Activated naive CD4-positive, alpha-beta T cell treated with Interleukin-2 at 50 U/mL for 16 hours (primary cell): ENCODE measurements at places on chromosomes 1 and 21.

- DNase-seq: no peak
These were observed 16.4 kb downstream of the PKN2 start for GRCh38 chr1:88700425-88701013.

- DNase-seq: no peak
These were observed 21.8 kb upstream of the ADGRB2 start for GRCh38 chr1:31785947-31786290.

- DNase-seq: no peak
These were observed 479.9 kb upstream of the PLXNA2 start for GRCh38 chr1:208724079-208724478.

GRCh38 chr1:203052601-203053000, 26.3 kb downstream of the PPFIA4 start:
- DNase-seq: no peak

GRCh38 chr1:26148887-26149286, 10.0 kb upstream of the FAM110D start:
- DNase-seq: no peak

- DNase-seq: no peak
These were observed 42.6 kb upstream of the PTGS2 start for GRCh38 chr1:186722711-186723309.

DNA sequence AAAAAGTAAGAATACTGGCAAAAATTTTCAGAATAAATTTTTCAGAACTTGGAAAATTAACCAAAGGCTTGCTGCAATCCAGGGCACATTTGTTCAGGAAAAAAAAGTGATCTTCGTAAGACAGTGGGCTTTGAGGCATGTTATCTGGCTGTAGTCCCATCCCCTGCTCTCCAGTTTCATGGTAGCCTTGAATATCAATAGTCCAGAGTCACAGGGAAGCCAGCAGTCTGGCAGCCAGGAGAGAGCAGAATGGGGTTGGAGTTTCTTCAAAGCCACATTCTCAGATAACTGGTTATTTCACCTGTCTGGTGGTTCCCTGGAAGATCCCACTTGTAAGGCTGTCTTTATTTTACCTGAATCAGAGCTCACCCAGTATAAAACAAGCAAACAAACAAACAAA, 669.3 kb downstream of the MATN1 start:
- no peak for DNase-seq

DNA sequence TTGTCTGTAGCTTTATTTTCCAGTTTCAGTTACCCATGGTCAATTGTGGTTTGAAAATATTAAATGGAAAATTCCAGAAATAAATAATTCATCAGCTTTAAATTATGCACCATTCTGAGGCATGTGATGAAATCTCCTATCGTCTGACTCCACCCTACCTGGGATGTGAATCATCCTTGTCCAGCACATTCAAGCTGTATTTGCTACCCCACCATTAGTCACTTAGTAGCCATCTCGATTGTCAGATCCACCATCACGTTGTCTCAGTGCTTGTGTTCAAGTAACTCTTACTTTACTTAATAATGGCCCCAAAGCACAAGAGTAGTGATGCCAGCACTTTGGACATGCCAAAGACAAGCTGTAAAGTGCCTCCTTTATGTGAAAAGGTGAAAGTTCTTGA, 4.0 kb downstream of the STPG1 start:
- no peak for DNase-seq

DNA sequence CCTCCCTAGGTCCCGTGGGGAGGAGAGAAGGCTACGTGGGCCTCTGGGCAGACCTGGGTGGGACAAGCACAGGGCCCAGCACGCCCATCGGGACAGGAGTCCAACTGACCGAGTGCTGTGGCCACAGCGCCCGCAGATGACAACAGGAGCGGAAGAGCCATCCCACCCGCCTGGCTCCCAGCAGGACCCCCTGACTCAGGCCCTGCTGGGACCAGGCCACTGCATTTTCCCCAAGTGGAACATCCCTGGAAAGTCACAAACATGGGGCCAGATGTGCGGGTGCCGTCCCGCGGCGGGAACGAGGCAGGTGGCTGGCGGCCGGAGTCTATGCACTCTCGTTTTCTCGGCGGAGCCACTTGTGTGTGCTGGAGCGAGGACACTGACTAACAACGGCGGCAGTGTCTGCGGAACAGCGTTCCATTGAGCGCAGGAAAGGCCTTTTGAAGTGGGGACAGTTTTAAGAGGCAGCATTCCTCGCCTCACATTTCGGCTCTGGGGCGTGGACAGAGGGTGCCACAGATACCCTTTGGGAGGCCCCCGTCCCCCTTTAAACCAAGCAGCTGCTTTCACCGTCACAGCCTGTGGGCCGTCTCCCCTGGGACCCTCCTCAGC, 93.7 kb upstream of the ARHGEF16 start:
- no peak for DNase-seq

GRCh38 chr1:9128520-9129265, at the start of gene GPR157:
TSS of gene GPR157 (minus strand) at chr1:9129102. CDS start at chr1:9129027, 75 bp downstream.
- DNase-seq: peak; percentile 75

DNA sequence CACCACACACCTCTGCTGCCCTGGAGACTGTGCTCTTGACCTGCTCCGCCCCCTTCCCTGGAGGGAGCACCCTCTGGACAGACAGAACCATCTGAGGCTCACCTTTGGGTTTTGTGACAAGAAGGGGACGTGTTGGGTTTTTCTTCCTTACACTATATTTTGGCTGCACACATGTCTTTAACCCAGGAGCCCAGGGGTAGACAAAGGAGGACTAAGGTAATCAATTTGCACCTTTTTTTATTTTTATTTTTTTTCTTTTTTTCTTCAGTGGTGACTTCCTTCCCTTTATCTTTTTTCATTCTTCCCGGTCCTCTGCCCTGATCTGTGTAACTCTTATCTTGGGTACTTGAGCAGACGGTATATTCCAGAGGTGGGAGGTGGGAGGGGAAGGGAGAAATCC, 8.5 kb upstream of the TXLNA start:
- no peak for DNase-seq

- no peak for DNase-seq
These were observed 10.5 kb downstream of the RASSF5 start for GRCh38 chr1:206517784-206518183.

DNA sequence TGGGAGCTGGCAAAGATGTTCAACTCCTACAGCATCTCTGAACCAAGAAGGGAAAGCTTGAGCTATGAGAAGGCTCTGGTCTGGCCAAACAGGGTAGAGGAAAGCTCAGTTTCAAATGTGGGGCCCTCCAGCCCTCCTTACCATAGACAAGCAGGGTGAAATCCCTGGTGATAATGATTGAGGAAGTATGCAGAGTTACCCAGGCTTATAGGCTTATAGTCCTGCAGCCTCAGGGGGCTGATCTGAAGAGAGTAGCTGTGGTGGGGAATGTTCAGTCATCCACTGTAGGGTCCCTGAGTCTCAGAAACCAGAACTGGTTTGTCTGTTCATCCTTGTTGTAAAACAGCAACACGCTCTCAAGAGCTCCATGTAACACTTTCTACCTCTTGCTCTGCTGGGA, 19.8 kb upstream of the LY9 start:
- DNase-seq: no peak

DNA sequence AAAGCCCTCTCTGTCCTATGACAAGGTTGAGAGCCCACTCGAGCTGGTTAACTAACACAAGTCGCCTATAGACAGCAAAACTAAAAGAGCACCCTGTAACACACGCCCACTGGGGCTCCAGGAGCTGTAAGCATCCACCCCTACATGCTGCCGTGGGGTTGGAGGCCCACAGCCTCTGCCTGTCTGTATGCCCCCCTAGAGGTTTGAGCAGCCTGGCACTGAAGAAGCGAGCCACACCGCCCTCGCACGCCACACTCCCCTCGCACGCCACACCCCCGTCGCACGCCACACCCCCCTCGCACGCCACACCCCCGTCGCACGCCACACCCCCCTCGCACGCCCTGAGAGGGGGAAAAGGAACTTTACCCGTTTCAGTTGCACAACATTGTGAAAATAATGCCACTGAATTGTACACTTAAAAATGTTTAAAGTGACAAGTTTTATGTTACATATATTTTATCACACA, 13.2 kb upstream of the HMGCL start:
- peak; percentile 76 for DNase-seq

GRCh38 chr1:184492536-184492935, 105.7 kb downstream of the C1orf21 start:
- no peak for DNase-seq

- no peak for DNase-seq
These were observed 94.0 kb downstream of the KCND3 start for GRCh38 chr1:111895469-111895868.

DNA sequence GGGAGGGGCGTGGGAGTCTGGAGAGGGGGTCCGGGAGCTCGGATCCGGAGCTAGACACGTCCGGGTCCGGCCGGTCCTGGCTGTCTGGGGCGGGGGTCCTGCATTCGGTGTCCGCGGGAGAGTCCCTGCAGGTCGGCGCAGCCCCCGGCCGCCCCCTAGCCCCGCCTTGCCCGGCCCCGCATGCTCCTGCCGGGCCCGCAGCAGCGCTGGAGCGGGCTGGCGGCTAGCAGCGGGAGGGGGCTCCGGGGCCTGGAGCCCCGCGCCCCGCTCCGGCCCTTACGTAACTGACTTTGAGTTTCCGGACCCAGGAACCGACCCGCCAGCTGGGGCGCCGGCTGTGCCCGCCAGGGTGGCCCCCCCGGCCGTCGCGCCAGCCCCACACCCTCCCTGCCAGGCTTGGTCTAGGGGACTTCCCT, 26.9 kb upstream of the EPB41 start:
- peak; percentile 59 for DNase-seq

- DNase-seq: no peak
These were observed 2.5 kb upstream of the LHX8 start for GRCh38 chr1:75131565-75132241.

- DNase-seq: no peak
These were observed 105.2 kb upstream of the ZNF648 start for GRCh38 chr1:182166750-182167149.

GRCh38 chr1:109816175-109816811, 52.6 kb upstream of the EPS8L3 start:
- no peak for DNase-seq

GRCh38 chr1:182262425-182262824, 129.2 kb downstream of the GLUL start:
- no peak for DNase-seq

- no peak for DNase-seq
These were observed 31.4 kb upstream of the CLSTN1 start for GRCh38 chr1:9855186-9855585.

GRCh38 chr1:39199593-39199992, 4.9 kb upstream of the MACF1 start:
- no peak for DNase-seq

GRCh38 chr1:220786337-220787068, at the start of gene MTARC1:
TSS of gene MTARC1 (plus strand) at chr1:220786913. CDS start at chr1:220786945, 32 bp downstream.
- no peak for DNase-seq

DNA sequence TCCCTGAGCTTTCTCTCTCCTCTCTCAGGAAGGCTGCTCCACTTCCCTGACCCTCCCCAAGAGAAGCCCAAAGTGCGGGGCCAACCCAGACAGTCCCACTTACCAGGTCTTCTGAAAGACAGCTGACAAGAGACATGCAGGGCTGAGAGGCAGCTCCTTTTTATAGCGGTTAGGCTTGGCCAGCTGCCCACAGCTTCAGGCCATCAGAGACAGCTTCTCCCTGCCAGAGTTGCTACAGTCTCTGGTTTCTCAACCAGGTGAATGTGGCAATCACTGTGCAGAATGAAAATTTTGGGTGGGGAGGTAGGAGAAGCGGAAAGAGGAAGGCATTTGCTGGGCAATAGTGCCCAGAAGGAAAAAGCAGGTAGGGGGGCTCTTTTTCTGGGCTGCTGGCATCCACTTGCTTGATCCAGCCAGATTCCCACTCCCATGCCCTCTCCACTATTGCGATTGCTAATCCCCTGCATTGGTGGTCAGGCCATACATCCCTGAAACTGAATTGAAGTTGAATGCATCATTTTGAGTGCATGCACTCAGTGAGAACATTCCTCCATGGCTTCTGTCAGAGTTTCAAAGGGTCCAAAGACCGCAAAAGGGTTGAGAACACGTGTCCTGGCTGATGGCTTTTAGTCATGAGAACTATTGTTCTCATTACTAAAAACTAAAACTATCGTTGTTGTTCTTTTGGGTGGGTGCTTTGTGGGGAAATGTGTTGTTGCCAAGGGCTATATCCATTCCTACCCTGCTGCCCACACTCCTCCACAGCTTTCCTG, at the start of gene S100A8:
TSS of gene S100A8 (minus strand) at position 136 of the 773 bp plus-strand sequence. CDS start 538 bp downstream, outside the sequence.
- DNase-seq: no peak

- DNase-seq: no peak
These were observed 30.5 kb upstream of the COA6 start for GRCh38 chr1:234342774-234343173.

- no peak for DNase-seq
These were observed 85.2 kb upstream of the TRABD2B start for GRCh38 chr1:48082271-48082962.

DNA sequence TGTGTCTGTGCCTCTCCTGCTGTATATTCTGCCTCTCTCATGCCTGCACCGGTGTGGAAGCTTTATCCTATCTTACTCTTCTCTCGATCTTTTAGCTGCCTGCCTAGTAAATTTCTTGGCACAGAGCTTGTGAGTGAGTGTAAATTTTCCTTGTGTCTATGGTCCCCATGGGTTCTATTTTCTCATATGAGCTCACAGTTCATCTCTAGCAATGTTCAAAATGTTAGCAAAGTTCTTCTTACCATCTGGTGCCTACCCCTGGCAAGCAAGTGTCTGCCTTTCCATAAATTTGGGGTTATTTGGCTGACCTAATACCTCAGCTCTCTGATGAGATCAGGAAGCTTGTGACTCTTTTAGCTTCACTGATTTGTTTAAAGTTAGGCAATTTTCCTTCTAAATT, 572.1 kb upstream of the BRINP3 start:
- DNase-seq: no peak

GRCh38 chr1:8478566-8478965, 160.7 kb downstream of the SLC45A1 start:
- DNase-seq: no peak

- no peak for DNase-seq
These were observed 50.1 kb upstream of the ECE1 start for GRCh38 chr1:21340230-21340945.

DNA sequence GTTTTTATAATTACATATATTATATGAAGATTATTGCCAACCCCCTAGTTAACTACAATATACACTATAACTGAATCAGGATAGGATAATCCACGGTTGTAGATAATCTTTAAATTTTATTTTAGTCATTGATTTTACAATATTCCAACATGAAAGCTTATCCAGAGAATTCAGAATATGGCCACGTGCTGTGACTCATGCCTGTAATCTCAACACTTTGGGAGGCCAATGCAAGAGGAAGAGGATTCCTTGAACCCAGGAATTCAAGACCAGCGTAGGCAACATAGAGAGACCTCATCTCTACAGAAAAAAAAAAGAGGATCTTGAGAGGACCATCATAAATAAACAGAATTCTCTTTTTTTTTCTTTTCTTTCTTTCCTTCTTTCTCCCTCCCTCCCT, 119.6 kb upstream of the CACYBP start:
- DNase-seq: no peak

DNA sequence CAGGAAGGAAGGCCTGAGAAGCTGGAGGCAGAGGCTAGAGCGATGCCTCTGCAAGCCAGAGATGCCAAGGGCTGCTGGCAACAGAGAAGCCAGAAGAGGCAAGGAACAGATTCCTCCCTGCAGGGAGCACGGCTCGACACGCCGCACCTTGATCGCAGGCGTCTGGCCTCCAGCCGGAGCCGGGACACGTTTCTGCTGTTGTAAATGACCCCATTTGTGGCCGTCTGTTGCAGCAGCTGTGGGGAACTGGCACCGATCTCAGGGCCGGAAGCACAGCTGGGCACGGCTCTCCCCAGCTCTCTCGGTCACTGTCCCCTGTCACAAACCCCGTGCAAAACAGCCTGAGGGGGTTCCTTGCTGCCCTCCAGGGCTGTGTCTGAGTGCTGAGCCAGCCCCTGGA, 59.6 kb downstream of the SIK1 start:
- no peak for DNase-seq
